ENCODE measurements at places on chromosomes 12 and 14.

- DNase-seq, result no peak
These were observed 9.1 kb downstream of the KRT83 start for GRCh38 chr12:52312086-52312485.

DNA sequence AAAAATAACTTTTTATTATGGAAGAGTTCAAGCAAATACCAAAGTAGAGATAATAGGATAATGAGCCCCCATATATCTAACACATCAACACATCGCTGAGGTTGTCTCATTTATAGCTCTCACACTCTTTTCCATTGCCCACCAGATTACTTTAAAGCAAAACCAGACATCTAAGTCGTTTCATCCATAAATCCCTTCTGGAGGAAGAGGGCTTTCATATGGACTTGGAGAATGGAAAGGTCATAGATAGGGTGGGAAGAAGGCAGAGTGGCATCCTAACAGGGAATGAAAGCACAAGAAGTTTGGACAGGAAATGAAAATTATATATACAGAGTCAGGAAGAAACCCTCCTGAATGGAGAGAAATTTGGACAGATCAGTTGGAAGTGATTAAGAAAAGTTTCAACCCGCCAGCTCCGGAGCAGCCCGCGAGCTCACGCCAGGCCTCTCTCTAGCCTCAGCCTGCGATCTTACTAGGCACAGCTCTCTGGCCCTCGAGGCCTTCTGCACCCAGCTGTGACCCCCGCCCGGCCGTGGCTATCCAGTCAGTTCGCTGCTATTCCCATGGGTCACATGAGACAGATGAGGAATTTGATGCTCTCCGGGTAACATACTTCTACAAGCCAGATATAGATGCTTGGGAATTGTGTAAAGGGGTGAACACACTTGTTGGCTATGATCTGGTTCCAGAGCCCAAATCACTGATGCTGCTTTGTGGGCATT lies 48.4 kb upstream of the NID2 start:
- DNase-seq, result no peak

GRCh38 chr12:112029301-112029700 lies 16.1 kb downstream of the ERP29 start:
- peak; percentile 58 for DNase-seq

DNA sequence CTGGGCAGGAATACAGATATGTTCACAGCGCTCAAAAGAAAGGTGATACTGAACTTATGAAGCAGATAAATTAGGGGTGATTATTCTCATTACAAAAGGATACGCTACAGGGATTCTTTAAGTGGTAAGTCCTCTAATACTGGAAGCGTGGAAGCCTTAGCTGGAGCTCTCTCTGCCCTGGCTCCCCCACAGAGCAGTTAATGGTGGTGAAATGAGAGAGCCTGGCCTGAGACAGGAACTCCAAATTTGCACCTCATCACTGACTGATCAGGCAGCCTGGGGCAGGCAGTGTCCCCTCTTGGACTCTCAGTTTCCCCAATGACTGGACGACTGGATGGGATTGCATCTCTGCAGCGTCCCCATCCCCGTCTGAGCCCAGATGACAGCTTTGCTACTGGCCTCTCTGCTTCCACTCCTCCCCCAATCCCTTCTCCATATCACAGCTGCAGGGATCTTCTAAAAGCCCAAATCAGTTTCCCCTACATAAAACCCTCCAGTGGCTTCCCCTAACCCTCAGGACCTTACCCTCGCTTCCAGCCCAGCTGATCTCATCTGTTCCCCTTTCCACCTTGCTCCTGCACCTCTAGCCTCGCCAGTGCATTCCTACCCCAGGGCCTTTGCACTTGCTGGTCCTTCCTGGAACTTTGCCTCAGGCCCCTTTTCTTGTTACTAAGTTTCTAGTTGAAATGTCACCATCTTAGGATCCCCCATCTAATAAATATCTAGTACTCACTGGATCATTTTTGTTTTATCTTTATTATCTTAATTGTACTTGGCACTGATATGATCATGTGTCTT lies 171.7 kb upstream of the LHX5 start:
- no peak for DNase-seq

- no peak for DNase-seq
These were observed 108.1 kb downstream of the MGAT4C start for GRCh38 chr12:86148071-86148470.

- no peak for DNase-seq
These were observed 385.3 kb upstream of the ATXN7L3B start for GRCh38 chr12:74152370-74152769.

GRCh38 chr14:56482310-56482911 lies 97.2 kb upstream of the TMEM260 start:
- DNase-seq, result no peak

- no peak for DNase-seq
These were observed 304.8 kb upstream of the ATP2B1 start for GRCh38 chr12:90013409-90013808.

GRCh38 chr14:39381366-39381765 lies 50.9 kb downstream of the FBXO33 start:
- no peak for DNase-seq
